ENCODE measurements at places on chromosomes 1 and 21.

GRCh38 chr1:246413430-246413829 is 93.6 kb downstream of the SMYD3 start:
- DNase-seq = no peak

GRCh38 chr1:9728451-9729295 is 77.1 kb downstream of the PIK3CD start:
- DNase-seq = no peak

GRCh38 chr1:56441601-56442000 is 137.8 kb downstream of the PLPP3 start:
- no peak for DNase-seq

GRCh38 chr1:226132728-226133503 is 53.6 kb downstream of the ACBD3 start:
- no peak for DNase-seq

GRCh38 chr1:186059752-186060151 is 315.3 kb downstream of the TPR start:
- no peak for DNase-seq

- no peak for DNase-seq
Observed at GRCh38 chr1:76627498-76627897, 239.8 kb upstream of the ST6GALNAC5 start.

DNA sequence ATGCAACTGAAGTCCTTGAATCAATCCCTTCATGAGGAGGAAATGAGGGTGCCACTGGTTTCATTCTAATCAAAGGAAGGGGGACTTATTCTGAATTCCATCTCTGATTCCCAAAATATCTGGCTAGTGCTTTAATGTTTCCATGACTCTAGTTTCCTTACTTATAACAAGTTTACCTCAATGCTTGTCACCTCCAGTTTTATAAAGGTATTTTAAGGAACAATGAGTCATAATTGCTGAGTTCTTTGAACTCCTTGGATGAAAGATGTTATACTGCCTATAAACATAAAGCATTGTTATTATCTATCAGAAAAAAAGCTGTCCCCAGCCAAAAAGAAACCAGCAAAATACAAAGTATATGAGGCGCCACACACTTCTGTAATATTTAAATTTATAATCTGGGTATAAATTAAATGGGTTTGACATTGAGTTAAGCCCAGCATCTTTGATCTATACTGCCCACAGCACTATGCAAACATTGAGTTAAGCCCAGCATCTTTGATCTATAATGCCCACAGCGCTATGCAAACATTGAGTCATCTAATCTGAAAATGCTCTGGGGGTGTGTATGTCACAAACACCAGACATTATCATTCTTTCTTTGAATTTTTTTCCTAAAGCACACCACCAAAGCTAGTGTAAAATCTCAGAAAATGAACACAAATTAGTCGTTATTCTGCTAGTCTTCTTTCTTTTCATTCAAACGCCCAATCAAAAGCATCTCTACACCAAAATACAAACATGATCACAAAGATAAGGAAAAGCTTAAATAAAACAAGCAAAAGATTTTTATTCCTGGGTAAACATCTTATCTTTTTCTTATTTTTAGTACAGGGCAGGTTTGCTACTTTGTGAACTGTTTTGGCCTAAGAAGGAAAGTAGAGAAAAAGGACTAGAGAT is 11.5 kb upstream of the CXADR start:
- DNase-seq = no peak

DNA sequence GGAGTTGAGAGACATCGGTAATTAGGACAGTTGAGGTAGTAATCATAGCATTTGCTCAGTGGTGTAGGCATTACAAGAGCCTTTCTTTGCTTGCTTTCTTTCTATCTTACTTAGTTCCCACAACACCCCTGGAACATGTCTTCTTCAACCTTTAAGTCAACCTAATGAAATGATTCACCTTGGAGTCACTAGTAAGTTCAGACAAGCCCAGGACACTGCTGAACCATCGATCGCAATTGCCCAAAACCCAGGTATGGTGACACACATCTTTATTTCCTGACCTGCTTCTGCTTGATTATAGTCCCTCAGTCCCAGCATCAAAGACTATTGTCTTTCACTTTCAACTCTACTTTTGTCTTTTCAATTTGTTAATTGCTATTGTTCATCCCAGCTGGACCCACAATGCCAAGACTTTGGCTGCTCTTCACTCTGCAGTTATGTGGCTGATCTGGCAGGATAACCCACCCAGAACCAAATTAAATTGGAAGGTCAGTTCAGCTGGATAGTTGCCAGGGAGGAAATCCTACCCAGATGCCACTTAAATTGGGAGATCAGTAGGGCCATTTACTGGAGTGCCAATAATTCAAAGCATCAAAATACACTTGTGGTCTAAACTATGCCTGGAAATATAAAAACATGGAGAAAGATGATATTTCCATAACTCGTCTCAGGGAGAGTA is 272.9 kb downstream of the RWDD3 start:
- no peak for DNase-seq

GRCh38 chr1:216944864-216945510 is 221.8 kb upstream of the ESRRG start:
- no peak for DNase-seq

- DNase-seq = no peak
Observed at GRCh38 chr1:233248014-233248413, 47.5 kb downstream of the PCNX2 start.

GRCh38 chr21:41827951-41828883 is 50.9 kb downstream of the PRDM15 start:
- DNase-seq = peak; percentile 17

GRCh38 chr1:14363036-14363590 is 235.4 kb upstream of the KAZN start:
- DNase-seq = no peak

- DNase-seq = no peak
Observed at GRCh38 chr1:153387001-153387400, 3.9 kb downstream of the S100A8 start.

DNA sequence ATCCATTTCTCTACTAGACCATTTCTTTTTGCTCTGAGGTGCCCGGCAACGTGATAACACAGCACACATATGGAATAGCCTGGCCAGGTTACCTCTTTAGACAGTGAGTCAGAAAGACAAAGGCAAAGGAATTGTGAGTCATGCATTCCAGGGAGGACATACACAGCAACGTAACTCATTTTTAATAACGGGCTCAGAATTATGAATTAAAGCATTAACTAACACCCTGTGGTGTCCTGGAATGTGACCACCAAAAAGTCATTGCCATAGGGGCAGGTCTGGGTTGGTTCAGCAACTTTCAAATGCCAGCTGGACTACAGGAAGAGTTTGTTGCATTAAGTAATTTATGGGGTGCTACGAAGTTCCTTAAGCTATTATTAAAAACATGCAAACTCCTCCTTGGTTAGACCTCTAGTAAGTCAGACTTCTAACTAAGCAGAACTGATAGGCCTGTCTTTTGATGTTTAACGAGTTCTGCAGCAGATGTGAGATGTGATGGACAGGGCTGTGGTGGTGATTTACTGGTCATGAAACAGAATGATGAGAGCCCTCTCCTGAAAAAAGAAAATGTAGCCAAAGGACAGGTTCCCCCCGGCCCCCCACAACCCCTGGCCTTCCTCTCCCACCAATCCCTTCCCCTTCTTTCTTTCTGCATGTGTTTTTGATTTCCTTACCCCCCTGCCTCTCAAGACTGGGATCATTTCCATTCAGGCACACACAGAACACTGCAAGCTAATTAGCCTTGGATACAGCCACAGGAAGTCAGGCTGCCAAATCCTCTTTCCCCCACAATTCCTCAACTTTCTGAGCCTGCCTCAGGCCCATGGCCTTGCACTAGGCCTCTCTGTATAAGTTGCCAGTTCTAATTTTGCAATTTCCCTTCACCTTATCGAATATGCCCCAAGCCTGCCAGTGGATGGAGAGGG is 88.9 kb upstream of the HAO2 start:
- DNase-seq = peak; percentile 30

DNA sequence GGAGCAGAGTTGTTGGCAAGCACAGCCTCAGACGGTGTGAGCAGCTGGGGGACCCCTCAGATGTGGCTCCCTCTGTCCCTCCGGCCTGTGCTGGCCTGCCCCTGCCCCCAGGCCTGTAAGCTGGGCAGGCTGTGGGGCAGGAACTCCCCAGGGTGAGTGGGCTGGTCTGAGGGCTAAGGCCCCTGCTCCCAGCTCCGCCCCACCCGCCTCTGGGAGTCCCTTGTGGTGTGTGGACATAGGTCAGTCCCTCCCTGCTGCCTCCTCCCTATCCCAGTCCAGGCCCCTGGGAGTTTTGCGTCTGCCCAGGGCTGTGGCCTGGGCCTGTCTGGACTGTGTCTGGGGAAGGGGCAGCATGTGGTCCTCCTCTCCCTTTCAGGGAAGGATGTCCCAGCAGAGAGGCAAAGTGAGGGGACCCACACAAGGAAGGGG is 3.6 kb upstream of the VWA1 start:
- DNase-seq = no peak

GRCh38 chr1:202152399-202152798 is 7.9 kb upstream of the ARL8A start:
- no peak for DNase-seq

DNA sequence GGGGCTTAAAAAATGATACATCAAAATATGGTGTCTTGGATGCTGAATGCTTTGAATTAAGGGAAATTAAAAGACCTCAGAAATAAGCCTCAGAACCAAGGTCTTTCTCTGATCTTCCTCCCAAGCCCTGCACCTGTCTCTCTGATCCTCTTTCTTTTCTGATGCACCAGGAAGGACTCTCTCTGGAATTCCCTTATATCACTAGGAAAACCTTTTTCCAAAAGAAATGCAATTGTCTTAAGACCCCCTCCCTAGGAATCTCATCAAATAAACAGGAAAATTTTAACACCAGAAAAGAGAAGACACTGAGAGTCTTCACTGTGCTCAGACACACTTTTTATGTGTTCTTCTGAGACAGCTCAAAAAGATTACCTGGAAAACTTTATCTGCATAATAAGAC is 159.5 kb upstream of the PTBP2 start:
- no peak for DNase-seq

DNA sequence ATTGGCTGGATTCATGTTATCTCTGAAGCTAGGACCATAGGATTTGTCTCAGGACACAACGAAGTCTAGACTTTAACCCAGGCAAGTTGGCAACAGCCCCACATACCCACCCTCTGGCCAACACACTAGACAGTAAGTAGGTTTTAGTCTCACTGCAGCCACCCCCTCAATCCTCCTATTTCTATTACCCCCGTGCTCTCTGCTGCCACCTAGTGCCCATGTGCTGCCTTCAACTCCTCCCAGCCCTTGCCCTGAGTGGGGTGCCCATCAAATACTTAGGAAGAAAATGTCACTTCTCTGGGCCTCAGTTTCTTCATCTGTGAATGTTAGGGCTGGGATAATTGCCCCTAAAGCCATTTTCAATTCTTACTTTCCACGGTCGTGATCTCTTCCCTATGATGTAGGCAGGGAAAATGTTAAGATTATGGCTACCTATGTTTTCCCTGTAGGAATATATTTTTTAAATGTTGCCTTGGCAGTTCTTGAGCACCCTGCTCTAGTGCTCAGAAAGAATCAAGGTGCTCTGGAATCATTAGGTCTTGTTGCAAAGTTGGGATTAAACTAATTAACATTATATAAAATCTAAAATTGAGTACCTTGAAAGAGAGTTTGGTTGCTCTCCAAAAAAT is 213.0 kb downstream of the LMX1A start:
- DNase-seq = no peak

- DNase-seq = no peak
Observed at GRCh38 chr1:238985312-238985711, 401.1 kb upstream of the CHRM3 start.

- DNase-seq = no peak
Observed at GRCh38 chr1:159943908-159944622, 1.3 kb downstream of the IGSF9 start.

DNA sequence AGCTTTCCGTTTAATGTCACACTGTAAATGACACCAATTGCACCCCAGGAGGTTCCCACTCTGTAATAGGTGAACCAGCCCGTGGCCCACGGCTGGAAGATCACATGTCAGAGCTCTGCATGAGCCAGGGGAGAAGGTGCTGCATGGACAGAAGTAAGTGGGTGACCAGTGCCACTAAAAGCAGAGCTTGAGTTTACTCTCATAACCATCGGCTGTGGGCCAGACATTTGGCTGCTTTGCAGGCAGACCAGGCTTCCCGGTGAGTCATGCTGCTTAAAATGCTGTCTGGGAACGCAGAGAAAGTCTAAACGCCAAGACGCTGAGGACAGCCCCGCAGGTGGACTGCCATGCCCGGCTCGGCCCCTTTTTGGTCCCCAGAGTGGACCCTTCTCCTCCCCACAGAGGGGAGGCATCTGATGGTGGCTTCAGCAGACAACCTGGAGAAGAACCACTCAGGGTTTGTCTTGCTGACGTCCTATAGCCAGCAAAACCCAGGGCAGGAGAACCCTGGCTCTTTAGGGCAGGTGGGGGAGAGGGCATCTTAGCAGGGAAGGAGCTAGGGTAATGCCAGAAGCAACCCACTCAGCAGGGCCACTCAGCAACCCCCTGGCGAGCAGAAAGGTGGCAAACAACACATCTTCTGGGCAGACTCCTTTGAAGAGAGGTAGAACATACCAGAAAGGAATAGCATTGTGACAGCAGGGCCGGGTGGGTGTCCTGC is 7.3 kb downstream of the KIAA2013 start:
- DNase-seq = peak; percentile 51

- no peak for DNase-seq
Observed at GRCh38 chr1:154741327-154741726, 128.8 kb downstream of the KCNN3 start.

GRCh38 chr1:47434051-47434842 is 3.6 kb upstream of the FOXD2 start:
- DNase-seq = no peak

GRCh38 chr1:9603766-9604753 is 15.3 kb downstream of the TMEM201 start:
- no peak for DNase-seq

- DNase-seq = no peak
Observed at GRCh38 chr1:25197235-25197975, 34.9 kb downstream of the SYF2 start.

DNA sequence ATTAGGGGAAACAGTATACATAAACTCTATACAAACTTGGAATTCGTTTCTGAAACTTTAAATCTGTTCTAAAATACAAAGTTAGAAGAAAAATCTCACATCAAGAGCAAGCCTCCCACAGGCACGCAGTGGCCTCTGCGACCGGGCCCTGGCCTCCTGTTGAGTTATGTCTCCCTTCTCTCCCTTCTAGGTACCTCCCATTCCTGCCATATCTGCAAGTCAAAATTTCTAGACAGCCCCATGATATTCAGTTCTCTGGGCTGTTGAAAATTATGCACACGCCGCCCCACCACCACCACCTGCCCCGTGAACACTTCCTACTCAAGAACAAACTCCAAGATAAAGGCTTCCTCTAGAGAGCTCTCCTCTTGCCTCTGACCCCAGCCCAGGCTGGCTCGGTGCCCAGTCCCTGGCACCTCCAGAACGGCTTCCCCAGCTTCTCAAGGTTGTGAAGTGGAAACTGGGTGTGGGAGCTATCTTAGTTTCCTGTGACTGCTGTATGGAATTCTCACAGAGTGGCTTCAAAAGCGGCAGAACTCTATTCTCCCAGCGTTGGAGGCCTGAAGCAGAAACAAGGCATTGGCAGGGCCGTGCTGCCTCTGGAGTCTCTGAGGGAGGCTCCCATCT is 37.7 kb upstream of the LRP8 start:
- DNase-seq = no peak

- no peak for DNase-seq
Observed at GRCh38 chr1:42034426-42034825, 115.7 kb upstream of the HIVEP3 start.
